ENCODE measurements at places on chromosomes 4 and X.

- no peak for DNase-seq
Observed at GRCh38 chrX:79415056-79415455, 47.9 kb upstream of the ITM2A start.

- DNase-seq, result no peak
Observed at GRCh38 chrX:18890724-18891547, 93.0 kb downstream of the PHKA2 start.

GRCh38 chr4:57373991-57374390 is 263.8 kb upstream of the IGFBP7 start:
- no peak for DNase-seq

DNA sequence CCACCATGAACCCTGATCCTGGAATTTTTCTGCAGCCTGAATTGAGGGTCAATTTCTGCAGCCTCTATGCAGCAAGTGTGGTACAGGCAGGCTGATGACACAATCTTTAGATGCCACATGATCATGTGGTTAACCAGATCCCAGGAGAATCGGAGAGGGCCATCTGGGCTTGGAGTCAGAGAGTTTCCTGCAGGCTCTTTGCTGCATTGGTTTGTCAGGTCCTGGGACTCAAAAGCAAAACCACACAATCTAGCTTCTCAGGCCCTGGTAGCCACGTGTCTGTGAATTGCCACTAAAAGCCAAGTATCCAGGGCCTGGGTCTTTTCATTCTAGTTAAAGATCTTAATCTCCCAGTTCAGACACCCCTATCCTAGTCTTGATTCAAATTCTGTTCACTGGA is 464.5 kb downstream of the BCOR start:
- DNase-seq, result no peak

DNA sequence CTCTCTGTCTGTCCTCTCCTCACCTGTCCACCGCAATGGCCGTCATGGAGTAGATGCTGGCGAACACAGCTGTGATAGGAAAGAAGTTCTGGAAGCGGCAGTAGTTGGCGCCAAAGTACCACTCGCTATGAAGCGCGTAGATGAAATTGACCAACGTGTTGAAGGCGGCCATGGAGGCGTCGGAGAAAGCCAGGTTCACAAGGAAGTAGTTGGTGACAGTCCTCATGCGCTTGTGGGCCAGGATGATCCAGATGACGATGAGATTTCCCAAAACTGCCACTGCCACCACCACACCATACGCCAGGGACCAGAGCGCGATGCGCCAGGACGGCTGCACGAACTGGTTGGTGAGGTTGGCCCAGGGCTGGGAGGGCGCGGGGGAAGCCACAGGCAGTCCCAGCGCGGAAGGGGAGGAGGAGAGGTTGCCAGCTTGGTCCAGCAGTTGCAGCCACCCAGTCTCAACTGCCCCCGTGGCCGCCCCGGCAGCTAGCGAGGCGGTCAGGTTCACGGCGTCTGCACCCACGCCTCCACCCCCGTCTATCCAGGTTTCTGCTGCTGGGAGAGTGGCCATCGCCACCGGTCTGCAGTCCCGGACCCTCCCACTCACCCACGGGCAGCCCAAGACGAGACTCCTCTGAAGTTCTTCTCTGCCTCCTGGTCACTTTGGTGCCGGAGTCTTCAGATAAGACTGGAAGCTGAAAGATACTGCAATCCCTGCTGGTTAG is 518 bp downstream of the TACR3 start:
- no peak for DNase-seq

- DNase-seq, result no peak
Observed at GRCh38 chr4:48108309-48109073, 25.6 kb downstream of the TXK start.

GRCh38 chrX:65610481-65610880 is 57.0 kb upstream of the MSN start:
- no peak for DNase-seq

DNA sequence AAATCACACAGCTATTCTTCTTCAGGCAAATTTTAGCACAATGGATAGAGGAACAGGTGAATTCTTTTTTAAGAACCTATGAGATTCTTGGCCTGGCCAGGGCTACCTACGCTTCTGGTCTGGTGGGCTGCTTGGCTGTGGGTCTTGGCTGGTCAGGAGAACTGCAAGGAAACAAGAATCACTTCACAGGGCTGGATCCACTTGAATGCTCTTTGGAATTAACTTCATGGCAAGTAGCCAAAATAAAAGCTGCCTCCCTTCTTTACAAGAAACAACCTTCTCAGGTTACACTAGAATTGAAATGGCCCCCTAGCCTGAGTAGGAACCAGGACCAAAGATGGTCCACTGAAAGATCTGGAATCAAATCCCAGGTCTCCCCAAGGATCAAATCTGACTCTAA is 519.1 kb downstream of the IQCM start:
- no peak for DNase-seq

- peak; percentile 43 for DNase-seq
Observed at GRCh38 chrX:320126-320783, 1.7 kb upstream of the GTPBP6 start.

DNA sequence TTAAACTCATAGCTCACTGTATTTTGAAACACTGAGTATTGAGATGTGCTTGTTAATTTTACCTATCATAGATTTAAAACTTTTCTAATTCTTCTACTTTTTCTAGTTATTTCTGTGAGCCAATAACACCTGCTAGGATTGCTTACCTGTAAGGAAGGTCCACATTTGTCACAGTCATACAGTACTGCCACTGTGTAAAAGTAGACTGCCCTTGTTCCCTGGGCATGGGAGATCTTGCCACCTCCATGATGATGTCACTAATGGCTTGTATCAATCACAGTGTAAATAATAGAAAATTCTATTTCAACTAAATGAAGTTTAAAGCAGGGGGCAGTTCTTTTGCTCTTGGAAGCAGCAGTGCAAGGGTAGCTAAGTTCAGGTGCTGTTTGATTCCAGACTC is 35.9 kb downstream of the GK start:
- DNase-seq, result no peak

- DNase-seq, result no peak
Observed at GRCh38 chr4:69836287-69836686, 23.7 kb downstream of the SULT1E1 start.

DNA sequence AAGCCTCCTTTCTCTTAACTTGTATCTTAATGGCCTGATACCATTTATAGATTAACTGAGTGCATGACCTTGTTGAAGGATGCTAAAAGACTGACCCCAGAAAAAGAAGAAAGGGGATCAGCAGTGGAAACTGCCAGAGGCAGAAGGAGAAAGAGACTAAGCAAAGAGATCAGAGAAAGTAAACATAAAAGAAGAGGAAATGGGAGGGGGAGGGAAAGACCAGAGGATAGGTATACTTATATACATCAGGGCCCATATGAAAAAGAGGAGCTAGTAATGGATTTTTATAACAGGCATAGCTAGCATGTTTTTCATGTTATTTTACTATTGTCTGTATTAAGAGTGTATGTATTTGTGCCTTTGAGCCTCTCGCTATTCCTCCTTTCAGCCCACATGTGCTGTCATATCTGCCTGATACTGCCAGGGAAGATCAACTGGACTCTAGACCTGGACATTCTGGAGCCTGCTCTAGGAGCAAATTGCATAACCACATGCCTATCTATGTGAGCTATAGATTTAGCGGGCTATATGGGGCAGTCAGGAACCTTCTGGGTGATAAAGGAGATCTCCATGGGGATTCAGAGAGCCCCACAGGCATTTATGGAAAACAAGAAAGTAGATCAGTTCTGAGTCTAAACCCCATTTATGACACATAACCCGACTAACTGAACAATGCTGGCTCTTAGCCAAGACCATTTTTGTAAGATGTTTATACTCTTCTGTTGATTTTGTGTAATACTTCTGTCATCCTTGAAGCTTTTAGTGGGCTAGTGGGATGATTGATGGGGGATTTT is 13.4 kb upstream of the SNX12 start:
- DNase-seq, result no peak

DNA sequence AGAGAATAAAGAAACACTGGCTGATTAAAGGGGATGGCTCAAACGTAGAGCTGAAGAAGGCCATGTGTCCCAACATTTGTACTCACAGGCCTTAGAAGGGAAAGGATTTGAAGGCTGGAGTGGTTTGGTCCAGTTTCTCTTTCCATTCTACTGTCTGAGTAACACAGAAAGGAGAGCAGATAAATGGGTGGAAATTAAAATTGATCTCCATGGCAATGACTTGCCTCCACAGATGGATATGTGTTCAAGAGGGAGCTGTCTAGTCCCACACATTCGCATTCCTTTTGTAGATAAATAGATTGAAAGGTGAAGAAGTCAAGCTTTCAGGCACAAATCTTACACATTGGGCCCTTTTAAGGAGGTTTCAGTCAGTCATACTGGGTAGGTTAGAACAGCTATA is 74.6 kb downstream of the DOCK11 start:
- DNase-seq, result no peak

GRCh38 chrX:118579417-118579816 is 83.8 kb downstream of the DOCK11 start:
- no peak for DNase-seq
